ENCODE measurements at places on chromosomes 16 and 17. TPM values are rescaled to one million over a fixed set of nuclear protein-coding genes. Genes with fewer than 3 reads are reported as not detected.

The KRTAP9-8 gene
- total RNA-seq: not detected

The ETV4 gene
- 1.1 TPM for total RNA-seq

The LGALS9 gene
- 64.0 TPM for total RNA-seq

The MAP2K6 gene
- 6.4 TPM for total RNA-seq

The SOX9 gene
- 3.8 TPM for total RNA-seq

The CTRB2 gene
- total RNA-seq: 11.6 TPM

The SLC12A3 gene
- not detected for total RNA-seq

The SCPEP1 gene
- total RNA-seq: 81.1 TPM

The RNU2-1 gene
- 2,414 TPM for total RNA-seq

The MYOCD gene
- total RNA-seq: 251 TPM

The SKA2 gene
- total RNA-seq: 25.8 TPM

The PDE6G gene
- total RNA-seq: 0.58 TPM

The HIC1 gene
- total RNA-seq: 69.2 TPM

The TEN1 gene
- 15.1 TPM for total RNA-seq

The GJC1 gene
- total RNA-seq: 23.8 TPM

The INCA1 gene
- total RNA-seq: 1.9 TPM

The SKAP1 gene
- total RNA-seq: 3.6 TPM

The C16orf74 gene
- not detected for total RNA-seq

The MYH13 gene
- total RNA-seq: not detected

The SCNN1G gene
- total RNA-seq: not detected

The PRR35 gene
- not detected for total RNA-seq

The AGRP gene
- not detected for total RNA-seq

The ALDH3A1 gene
- 0.58 TPM for total RNA-seq

The CD300LB gene
- total RNA-seq: 1.6 TPM

The CFAP97D1 gene
- total RNA-seq: not detected

The RHBDF1 gene
- 79.2 TPM for total RNA-seq

The CARD14 gene
- 0.33 TPM for total RNA-seq

The KRTAP4-6 gene
- not detected for total RNA-seq

The PPP1R27 gene
- not detected for total RNA-seq

The FBXL20 gene
- total RNA-seq: 29.8 TPM

The STARD3 gene
- 58.1 TPM for total RNA-seq
